Activated CD4-positive, alpha-beta T cell treated with anti-CD3 and anti-CD28 coated beads for 36 hours (primary cell): ENCODE measurements at places on chromosomes 1 and 21. TPM values are rescaled to one million over a fixed set of nuclear protein-coding genes. Genes with fewer than 3 reads are reported as not detected.

- DNase-seq: no peak
These were observed 124.6 kb downstream of the OLFML2B start for GRCh38 chr1:161899091-161899490.

DNA sequence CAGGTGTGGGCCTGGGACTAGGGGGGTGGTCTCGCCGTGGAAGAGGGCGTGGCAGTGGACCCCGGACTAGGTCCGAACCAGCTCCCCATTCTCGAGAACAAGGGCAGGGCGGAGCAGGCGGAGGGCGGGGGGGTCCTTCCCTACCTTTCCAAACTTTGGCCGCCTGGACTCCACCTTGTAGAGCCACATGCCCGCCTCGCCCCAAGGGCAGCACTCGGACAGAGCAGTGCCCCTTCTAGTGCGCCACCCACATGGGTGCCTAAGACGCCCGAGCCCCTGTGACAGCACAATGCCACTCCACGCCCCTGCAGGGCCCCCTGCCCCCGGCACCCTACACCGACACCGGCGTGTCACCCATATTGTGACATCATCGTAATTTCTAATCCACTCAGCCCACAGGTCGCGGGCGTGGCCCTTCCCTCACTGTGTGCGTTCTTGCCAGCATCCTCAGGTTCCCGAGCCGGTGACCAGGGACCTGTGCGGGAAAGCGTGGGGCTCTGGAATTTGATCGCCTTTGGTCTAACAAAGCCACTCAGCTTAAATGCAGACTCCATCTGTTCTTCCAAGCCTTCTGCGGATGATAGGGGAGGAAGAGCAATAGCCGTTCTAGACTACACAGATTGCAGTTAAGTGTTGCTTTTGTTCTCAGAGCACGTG, 553 bp upstream of the STMN1 start:
- peak; percentile 59 for DNase-seq

DNA sequence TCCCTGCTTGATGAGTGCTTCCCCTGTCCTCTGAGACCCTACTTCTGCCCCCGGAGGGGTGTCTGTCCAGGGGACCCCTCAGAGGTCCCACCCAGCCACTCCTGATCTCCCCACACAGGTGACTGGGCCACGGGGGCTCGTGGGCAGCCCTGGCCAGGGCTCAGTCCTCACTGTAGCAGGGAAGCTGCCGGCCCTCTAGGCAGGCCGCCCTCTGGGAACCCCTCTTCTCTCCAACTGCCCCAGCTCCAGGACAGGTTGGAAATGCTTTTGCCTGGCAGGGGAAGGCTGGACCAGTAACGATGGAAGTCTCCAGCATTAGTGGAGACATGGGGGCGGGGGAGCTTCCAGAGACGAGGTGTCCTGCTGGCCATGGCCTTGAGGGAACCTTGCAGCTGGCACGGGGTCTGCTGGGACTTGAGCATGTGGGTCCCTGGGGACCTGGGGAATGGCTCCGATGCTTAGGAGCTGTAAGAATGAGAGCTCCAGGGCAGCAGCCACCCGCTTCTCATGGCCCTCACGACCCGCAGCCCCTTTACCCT, 3.1 kb upstream of the FNDC10 start:
- no peak for DNase-seq

DNA sequence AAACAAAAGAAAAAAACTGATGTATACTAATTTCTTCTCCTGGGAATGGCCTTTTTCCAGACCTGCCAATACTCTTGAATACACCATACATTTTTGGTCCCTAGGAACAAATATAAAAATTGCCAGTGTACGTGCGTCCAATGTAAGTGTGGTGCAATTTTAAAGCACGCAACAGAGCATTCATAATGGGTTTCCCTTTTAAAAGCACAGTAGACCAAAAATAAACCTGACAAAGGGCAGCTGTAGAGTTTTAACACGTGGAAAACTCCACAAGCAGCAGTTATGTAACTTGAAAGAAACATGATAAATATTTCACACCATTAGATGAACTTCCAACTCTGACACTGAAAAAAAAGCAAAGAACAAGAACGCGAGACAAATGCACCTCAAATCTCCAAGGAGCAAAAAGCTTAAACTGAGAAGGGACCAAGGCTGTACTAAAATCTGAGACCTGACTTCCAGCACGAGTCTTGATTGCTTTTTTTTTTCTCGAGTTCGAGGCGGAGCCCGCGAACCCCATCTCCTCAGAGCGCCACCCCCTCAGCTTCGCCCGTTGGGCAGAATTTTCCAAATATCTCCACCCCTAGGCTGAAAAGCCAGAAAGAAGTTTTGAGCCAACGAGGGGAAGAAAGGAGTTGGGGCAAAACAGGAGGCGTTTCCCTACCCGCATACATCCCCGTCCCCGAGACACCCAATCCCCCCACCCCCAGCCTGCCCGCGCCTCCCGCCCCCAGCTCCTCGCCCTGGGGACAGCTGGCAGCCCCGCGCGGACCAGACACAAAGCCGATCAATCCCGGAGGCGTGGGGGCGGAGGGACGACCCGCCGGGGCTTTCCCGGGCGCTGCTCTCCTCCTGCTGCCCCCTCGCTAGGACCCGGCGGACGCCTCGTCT, at the start of gene JAM2:
TSS of gene JAM2 (plus strand) at position 599 of the 891 bp plus-strand sequence. CDS start 564 bp downstream, outside the sequence.
- DNase-seq: peak; percentile 66

DNA sequence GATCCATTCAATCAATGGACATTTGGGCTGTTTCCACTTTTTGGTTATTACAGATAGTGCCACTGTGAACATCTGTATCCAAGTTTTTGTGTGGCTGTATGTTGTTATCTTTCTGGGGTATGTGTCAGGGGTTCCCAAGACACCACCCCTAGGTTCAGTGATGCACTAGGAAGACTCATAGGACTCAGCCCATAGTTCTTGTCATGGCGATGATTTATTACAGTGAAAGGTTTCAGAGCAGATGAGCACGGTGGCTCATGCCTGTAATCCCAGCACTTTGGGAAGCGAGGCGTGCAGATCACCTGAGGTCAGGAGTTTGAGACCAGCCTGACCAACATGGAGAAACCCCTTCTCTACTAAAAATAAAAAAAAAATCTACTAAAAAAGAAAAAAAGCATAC, 64.1 kb downstream of the MAN1C1 start:
- DNase-seq: no peak

DNA sequence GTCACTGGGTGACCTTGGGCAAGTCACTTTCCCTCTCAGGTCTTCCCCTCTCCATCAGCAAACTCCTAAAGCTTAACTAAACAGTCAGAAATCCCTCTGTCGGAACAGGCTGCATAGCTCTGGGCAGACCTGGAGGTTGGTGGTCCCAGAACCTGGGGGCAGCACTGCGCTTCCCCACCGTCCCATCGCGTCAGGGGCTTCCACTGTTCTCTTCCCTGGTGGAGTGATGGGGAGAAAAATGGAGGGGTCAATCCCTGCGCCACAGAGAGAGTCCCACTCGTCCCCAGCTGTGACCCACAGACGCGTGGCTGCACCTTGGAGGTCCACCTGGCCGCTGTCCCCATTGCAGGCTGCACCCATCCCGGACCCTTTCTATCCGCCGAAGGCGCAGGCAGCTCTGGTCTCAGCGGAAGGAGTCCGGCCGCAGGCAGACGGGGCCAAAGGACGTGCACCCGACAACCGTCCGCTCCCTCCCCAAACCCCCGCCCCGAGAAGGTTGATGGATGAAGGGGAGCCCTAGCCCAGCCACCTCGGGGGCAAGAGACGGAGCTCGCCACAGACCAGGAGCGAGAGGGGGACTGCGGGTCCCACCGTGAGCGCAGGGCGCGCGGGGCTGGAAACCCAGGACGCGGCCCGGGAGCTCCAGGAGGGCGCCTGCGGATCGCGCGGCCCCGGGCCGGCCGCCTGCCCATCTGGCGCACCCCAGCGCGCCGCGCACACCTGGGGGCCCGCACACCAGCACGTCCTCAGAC, 588 bp upstream of the WNT3A start:
- DNase-seq: no peak

GRCh38 chr1:228860911-228861831, 125.9 kb downstream of the RHOU start:
- DNase-seq: peak; percentile 58

DNA sequence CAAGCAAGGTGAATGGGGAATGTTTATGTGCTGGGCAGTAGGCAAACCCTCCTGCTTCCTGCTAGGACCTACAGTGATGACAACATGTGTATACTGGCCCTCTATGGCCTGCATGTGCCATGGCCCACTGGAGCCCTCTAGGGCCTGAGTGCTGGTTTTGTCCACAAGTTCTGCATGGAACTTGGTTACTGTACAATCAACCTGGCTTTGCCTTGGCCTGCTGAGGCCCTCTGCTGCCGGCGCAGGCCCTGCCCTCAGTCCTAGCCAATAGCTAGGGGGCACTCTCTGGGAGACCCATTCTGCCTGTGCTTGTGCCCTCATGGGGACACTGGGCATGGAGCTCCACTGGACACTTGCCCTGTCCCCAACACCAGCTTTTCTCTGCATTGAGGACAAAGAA, 138.6 kb upstream of the NGF start:
- no peak for DNase-seq

GRCh38 chr1:3814065-3814464, 17.8 kb upstream of the LRRC47 start:
- no peak for DNase-seq

DNA sequence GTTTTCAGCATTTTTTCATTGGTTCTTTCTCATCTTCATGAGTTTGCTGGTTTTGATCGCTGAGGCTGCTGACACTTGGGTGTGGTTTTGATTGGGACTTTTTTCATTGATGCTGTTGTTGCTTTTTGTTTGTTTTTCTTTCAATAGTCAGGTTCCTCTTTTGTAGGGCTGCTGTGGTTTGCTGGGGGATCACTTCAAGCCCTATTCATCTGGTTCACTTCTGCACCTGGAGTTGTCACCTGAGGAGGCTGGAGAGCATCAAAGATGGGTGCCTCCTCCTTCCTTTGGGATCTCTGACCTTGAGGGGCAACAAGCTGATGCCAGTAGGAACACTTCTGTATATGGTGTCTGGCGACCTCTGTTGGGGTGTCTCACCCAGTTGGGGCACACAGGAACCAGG, 1279.9 kb upstream of the TMPRSS15 start:
- DNase-seq: no peak

- no peak for DNase-seq
These were observed 7.8 kb downstream of the ZC3H12A start for GRCh38 chr1:37482004-37482785.

GRCh38 chr1:111334169-111334568, 43.5 kb downstream of the CHIA start:
- peak; percentile 67 for DNase-seq

DNA sequence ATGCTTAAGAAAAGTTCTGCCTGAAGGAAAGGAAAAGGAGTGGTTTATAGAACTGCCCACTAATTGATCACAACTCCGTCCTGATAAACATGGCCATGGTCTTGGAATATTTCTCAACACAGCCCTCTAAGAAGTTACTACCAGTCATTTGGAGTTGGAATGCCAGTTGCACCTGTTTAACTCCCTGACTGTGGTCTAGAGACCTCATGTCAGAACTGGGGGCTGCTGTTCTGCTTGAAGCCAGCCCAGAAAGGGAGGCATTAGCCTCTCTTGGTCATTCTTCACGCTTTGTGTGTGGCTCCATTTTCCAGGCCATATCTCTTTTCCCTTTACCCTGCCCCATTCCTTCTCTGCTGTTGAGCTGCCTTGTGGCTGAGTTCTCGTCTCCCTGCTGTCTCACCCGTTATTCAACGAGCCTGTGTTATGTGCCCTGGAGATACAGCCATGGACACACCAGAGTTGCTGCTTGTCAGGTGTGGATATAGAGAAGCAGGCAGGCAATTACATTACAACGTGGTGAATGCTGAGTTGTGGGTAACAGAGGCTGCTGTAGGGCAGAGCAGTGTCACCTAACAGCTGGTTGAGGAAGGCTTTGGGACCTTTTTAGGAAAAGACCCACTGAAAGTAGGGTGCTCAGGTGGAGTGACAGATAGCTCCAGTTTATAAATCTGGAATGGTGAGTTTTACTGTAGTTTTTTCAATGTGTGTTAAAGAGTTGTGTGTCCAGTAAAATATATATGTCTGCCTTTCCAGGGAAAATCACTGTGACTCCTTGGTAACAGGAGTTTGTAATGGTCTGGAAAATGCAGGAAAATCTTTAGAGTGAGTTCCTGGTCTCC, 137.0 kb upstream of the IPO9 start:
- DNase-seq: no peak

DNA sequence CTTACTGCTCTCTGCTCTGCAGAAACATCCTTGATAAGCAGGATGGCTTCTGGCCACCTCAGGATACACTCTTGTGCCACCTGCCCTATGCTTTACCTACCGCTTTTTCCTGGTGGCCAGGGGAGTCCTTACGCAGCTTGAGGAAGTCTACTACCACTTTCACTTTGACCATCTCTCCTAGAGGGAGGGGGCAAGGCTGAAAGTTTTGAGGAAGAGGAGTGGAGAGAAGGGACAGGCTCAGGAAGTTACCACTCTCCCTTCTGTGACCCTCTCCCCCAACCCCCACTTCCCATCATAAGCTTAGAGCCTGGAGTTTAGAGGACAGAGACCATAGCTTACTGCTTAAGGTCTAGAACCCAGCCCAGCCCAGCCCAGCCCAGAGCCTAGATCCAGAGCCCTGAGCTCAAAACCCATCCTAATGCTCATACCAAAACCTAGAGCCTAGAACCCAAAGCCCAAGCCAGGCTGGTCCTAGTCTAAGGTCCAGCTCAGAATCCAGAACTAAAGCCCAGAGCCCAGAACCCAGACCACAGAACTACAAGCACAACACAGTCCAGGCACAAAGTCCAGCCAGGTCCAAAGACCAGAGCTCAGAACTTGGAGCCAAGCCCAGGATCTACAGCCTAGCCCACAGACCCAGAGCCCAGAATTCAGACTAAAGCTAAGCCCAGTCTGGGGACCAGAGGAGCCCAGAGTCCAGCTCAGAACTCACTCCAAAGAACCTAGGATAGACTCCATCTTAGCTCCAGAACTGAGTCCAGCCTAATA, 18.0 kb upstream of the MFSD2A start:
- no peak for DNase-seq

DNA sequence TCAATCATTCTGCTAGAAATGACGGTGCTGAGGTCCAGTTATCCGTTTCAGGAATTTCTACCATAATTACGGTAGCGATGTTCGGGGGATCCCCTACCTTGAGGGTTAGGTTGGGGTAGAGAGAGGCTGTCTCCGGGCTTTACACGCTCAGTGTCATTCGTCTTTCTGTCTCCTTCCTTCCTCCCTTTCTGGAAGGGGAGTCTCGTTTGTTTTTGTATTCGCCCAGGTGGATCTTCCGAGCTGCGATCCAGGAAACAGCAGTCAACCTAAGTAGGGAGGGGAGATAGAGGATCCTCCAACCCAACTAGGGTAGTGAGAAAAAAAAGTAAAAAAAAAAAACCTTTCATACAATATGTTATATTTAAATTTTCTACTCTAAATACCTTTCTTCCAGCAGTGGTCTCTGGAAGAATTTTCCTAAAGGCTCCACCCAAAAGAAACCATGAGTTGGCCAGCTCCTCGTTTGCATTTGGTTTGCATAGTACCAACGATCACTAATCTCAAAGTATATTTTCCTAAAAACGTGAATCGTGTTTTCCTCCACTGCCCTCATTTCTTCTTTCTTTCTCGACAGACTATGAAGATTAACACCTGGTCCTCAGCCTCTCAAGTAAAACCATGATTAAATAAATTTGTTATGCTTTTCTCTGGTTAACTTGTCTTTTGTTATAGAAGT, 611 bp upstream of the PIK3C2B start:
- no peak for DNase-seq

The IQGAP3 gene
- 14.9 TPM for total RNA-seq

The METTL18 gene
- total RNA-seq: 11.6 TPM

The FCMR gene
- 41.6 TPM for total RNA-seq

The ZMYM1 gene
- 3.3 TPM for total RNA-seq

The NUP133 gene
- total RNA-seq: 57.5 TPM

The PYHIN1 gene
- 6.8 TPM for total RNA-seq

The PAQR6 gene
- 4.7 TPM for total RNA-seq

The PLK3 gene
- 52.7 TPM for total RNA-seq

The WNT2B gene
- 0.11 TPM for total RNA-seq

The OR2T29 gene
- not detected for total RNA-seq

The FCER1A gene
- not detected for total RNA-seq
